Stimulated activated CD8-positive, alpha-beta memory T cell treated with anti-CD3 and anti-CD28 coated beads, Interleukin-4, amount 100 ng/mL, for 24 hours (primary cell): ENCODE measurements at places on chromosomes 7 and 10.

DNA sequence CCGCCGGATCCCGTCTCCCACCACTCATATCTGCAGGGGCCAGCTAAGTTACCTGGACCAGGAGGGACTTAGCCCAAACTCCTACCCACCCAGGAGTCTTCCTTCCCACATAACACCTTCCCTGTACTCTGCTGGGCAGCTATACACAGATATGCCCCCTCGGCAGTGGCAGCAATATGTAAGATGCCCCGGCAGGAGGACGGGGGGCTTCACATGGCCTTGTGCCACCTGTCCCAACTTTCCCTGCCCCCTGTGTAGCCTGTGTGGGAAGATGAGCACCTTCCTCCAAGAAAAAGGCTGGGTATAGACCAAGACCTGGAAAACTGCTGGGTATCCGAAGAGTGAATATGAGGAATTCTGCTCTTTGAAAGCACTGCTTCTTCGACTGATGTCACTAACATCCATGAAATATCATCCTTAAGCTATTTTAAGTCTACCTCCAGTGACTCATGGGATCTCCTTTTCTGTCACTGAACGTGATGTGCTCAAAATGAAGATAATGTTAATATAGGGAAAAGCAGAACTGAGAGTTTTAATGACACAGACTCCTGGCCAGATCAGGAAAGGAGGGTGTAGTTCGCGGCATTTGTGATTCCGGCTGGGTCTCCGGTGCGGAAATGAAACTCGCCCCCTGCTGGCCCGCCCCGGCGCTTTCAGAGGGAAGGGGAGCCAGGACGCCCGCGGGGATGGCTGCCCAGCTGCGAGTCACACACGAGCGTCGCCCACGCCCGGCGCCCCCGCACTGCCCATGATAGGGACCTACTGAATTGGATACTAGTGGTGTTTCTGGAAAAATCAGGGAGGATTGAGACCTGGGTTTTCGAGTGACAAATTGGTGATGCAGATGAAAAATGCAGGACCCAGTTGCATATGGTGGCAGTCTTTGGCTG lies 256.9 kb upstream of the NFE2L3 start:
- peak; percentile 47 for DNase-seq

DNA sequence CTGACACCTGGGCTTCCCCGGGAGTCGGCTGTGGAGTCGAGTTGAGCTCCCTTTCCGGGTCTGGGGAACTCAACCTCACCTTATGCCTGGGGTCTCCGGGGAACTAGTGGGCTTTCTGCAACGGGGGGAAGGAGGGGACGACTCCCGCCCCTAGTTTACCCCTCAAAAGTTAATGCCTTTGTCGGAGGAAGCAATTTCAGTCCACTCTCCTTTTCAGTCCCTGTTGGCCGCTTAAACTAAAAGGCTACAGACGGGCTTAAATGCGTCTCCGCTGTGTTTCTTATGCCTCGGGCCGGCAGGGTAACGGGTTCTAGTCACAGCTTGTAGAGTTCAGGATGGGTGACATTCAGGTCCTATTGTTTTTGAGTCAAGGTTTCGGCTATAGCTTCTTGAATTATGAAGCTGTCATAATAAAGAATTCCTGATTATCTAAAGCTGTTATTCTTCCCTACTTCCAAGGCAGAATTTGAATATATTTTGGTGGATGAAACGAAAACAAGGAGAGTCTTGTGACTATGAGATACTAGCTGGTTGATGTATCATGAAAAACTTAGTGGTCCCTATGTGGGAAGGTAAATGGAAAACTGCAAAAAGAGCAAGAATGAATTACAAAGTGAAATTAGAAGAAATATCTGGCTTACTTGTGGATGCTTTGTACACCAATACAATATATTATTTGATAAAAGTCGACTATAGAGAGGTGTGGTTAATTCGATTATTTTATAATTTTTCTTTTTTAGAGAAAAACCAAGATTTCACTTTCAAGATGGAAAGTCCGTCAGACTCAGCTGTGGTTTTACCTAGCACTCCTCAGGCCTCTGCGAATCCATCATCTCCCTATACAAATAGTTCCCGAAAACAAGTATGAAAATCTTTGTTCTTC lies 495 bp downstream of the SFR1 start:
- DNase-seq: no peak

- no peak for DNase-seq
Observed at GRCh38 chr10:77431980-77432797, 205.4 kb downstream of the KCNMA1 start.

GRCh38 chr7:142847353-142847752 lies 7.5 kb upstream of the EPHB6 start:
- DNase-seq: no peak

- no peak for DNase-seq
Observed at GRCh38 chr10:3853016-3853415, 68.0 kb upstream of the KLF6 start.

- no peak for DNase-seq
Observed at GRCh38 chr10:23886355-23886754, 322.6 kb upstream of the KIAA1217 start.

DNA sequence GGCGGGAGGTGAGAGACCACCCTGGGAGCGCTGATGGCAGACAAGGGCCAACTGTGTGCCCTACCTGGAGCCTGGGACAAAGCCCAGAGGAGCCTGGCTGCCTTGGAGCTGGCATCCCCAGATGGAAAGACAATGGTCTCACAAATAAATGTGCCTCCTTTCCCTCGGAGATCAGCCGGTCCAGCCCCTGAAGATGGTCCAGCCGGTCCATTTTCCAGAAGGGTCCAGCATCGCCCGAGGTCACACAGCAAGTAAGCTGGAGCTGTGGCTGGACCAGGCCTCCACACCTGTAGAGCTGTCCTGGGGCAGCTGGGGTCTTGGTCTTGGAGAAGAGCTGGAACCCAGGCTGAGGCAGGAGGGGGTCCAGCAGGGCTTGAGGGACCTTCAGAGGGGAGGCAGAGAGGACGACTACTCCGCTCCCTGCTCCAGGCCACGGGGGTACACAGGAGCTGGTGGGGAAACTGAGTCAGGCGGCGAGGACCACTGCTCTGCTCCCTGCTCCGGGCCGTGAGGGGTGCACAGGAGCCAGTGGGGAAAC lies 3.6 kb downstream of the ELFN1 start:
- no peak for DNase-seq

DNA sequence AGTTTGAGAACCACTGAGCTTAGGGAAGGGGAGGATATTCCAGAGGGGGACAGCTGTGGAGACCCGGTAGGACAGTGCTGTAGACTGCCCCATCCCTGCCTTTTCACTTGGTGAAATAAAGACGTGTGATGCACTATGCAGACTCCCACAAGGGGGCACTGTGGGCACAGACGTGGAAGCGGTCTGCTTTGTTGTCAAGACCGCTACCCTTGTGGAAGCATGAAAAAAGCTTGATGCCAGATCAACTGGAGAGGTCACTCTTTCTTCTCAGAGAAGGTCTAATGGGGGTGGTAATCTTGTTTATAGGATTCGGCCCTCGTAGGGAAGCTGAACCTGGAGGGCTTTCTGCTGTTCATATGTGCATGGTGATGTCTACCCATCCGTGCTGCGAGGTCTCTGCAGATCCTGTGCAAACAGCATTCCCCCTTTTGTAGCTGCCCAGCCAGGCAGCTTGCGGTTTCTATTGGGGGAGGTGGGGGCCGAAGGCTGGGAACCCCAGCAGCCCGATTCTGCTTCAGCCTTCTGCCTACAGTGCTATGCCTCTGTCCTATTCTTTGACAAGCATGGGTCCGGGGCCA lies 13.7 kb downstream of the RPS24 start:
- DNase-seq: peak; percentile 74

- no peak for DNase-seq
Observed at GRCh38 chr7:30074422-30075030, 46.3 kb downstream of the PLEKHA8 start.

GRCh38 chr10:132382231-132382922 lies 14.6 kb upstream of the PWWP2B start:
- DNase-seq: no peak

GRCh38 chr10:19252531-19252930 lies 203.9 kb downstream of the MALRD1 start:
- DNase-seq: no peak

DNA sequence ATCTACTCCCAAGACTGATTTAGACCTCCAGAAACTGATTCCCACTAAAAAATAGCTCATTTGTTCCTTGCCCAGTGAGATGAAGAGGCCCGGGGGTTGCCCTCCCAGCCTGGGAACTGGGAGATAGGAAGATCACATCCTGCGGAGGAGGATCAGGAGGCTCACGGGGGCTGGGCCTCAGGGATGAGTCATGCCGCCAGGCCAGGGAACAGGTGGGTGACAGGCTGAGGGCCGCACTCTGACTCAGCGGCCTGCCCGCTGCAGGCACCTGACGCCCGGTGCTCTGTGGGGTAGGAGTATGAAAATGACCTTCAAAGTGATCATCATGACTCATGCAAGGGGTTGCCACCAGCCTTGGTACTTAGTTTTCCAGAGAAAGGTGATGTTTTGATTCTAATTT lies 104.5 kb upstream of the ZPBP start:
- DNase-seq: peak; percentile 50

DNA sequence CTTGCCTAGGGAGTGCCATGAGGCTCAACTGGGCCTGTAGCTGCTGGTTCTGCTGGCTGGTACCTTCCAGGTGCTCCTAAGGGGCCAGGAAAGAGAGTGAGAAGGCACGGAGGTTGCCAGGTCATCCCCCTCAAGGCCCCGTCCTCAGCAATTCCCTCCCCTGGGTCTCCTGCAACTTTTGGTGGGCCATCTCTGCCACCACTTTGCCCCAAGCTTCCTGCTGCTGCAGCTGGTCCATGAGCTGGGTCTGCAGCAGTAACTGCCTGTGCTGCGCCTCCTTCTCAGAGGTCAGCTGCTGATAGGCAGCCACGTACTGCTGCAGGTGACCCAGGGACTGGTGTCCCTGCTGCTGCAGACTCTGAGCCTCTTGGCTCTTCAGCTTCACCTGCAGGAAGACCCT lies 17.3 kb upstream of the MTPAP start:
- DNase-seq: no peak

- peak; percentile 19 for DNase-seq
Observed at GRCh38 chr10:122911889-122912484, 1.6 kb downstream of the FAM24A start.

GRCh38 chr7:2894118-2894940 lies 50.2 kb upstream of the GNA12 start:
- peak; percentile 42 for DNase-seq

GRCh38 chr10:13340068-13340467 lies 8.0 kb downstream of the SEPHS1 start:
- DNase-seq: no peak

GRCh38 chr10:4849042-4849402 lies 23.0 kb downstream of the AKR1E2 start:
- DNase-seq: no peak

DNA sequence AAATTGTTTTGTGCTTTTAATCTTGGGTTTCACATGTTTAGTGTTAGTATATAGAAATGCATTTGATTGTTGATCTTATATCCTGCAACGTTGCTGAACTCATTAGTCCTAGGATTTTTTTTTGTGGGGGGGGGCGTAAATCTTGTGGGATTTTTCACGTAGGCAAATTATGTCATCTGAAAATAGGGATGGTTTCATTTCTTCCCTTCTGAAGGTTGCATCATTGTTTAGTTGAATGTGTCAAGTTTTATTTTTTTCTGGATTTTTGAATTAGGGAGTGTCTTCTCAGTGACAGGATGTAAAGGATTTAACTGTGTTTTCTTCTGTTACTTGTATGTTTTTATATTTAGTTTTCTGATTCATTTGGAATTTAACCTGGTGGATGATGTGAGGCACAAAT lies 26.7 kb downstream of the MKLN1 start:
- no peak for DNase-seq
